ENCODE measurements at places on chromosomes 1 and 21. TPM values are rescaled to one million over a fixed set of nuclear protein-coding genes. Genes with fewer than 3 reads are reported as not detected.

DNA sequence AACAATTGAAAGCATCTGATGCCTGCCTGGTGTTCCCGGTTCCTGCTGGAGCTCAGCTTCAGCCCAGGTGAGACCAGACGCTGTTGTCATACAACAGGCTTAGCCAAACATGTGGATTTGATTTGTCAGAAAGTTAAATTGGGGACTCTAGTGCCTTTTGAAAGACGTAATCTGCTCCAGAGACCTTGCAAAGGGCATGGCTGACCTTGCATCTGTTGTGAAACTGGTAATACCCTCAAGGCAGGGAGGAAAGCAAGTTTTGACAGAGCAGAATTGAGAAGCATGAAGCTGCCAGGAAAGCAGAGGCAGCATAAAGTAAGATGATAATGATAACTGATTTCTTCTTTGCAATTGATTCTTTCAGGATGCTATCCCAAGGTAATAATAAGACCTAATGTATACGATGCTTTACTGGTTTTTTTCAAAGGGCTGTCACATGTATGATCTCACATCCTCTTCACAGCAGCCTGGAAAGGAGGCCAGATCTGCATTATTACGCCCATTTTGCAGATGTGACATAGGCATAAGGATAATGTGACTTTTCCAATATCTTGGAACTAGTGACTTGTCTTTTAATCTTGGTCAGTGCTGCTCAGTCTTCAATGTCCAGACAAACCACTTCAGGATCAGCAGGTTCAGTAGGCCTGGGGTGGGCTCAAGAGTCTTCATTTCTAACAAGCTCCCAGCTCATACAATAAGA lies 24.7 kb upstream of the CNN3 start:
- peaks cover 12% of the 10 kb centered on the region for H3K4me1 ChIP-seq
- H3K27ac ChIP-seq = no peak overlapping the region
- DNase-seq = no peak
- H3K4me3 ChIP-seq = no peak overlapping the region

GRCh38 chr21:44995343-44995941 lies 55.6 kb downstream of the SLX9 start:
- H3K4me1 ChIP-seq = no peaks in the 10 kb centered on the region
- no peaks in the 10 kb centered on the region for H3K27me3 ChIP-seq
- no peaks in the 10 kb centered on the region for H3K36me3 ChIP-seq
- no peak overlapping the region for H3K27ac ChIP-seq
- H3K4me3 ChIP-seq = no peak overlapping the region

Gene OR2L5
- not detected for polyA plus RNA-seq

Gene GUCA2B
- polyA plus RNA-seq = not detected

DNA sequence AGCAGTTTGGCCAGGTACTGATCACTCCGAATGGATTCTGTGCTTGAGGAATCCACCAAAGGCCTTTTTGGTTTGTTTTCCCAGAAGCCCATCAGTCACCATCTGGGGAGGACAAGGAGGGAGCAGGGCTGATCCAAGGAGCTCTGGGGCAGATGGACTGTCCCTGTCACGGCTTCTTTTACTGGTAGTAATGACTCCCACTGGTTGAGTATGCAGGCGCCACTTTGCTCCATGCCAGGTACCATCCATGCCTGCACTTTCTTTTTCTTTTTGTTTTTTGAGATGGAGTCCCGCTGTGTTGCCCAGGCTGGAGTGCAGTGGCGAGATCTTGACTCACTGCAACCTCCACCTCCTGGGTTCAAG lies 101.7 kb downstream of the UBIAD1 start:
- H3K4me1 ChIP-seq = peaks cover 4% of the 10 kb centered on the region
- no peaks in the 10 kb centered on the region for H3K36me3 ChIP-seq
- no peaks in the 10 kb centered on the region for H3K27me3 ChIP-seq
- H3K27ac ChIP-seq = no peak overlapping the region
- no peak for DNase-seq
- H3K4me3 ChIP-seq = no peak overlapping the region

DNA sequence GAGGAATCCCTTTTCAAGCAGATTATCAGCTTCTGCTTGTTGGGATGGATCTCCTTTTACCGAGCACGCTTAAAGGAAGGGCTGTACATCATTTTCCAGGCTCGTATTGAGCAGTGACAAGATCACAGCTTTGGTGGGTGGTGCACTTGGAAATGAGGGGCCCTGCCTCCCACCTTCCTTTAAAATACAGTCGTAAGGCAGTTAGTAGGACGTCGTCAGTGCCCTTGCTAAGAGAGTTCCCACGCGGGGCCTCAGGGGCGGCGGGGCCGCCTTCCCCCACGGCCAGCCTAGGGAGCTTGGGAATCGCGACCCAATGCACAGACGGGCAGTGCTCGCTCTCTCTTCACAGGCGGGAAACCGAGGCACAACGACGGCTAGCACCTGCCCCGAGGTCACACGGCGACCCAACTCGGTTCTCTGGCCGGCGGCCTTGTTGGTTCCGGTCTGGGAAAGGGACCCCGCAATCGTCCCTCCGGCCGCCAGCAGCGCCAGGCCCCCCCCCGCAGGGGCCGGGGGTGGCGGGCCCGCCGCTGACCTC lies 58.6 kb downstream of the H3-3A start:
- H3K4me1 ChIP-seq = peaks cover 40% of the 10 kb centered on the region
- H3K36me3 ChIP-seq = no peaks in the 10 kb centered on the region
- no peak for DNase-seq
- H3K27me3 ChIP-seq = peaks cover 13% of the 10 kb centered on the region

Gene PCP4
- polyA plus RNA-seq = 7.3 TPM

DNA sequence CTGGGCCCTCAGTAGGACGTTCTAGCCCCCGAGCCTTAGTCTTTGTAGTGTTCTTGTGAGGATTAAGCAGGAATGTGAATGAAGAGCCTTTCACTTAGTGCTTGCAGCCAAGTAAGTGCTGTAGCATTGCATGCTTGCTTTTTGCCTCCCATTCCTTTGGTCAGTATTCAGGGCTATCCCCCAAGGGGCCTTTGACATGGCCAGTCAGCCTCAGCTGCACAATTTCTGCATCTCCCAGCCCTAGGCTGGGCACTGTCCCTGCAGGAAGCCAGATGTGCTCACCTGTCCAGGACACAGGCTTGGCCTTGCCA lies 30.5 kb downstream of the SOX13 start:
- no peak overlapping the region for H3K27ac ChIP-seq
- H3K4me3 ChIP-seq = no peak overlapping the region
- no peak for DNase-seq
- no peaks in the 10 kb centered on the region for H3K36me3 ChIP-seq

- H3K4me3 ChIP-seq = no peak overlapping the region
- no peak for DNase-seq
- H3K4me1 ChIP-seq = peaks cover 19% of the 10 kb centered on the region
- no peaks in the 10 kb centered on the region for H3K36me3 ChIP-seq
- no peaks in the 10 kb centered on the region for H3K27me3 ChIP-seq
These were observed 34.6 kb downstream of the GADD45A start for GRCh38 chr1:67719329-67720196.

DNA sequence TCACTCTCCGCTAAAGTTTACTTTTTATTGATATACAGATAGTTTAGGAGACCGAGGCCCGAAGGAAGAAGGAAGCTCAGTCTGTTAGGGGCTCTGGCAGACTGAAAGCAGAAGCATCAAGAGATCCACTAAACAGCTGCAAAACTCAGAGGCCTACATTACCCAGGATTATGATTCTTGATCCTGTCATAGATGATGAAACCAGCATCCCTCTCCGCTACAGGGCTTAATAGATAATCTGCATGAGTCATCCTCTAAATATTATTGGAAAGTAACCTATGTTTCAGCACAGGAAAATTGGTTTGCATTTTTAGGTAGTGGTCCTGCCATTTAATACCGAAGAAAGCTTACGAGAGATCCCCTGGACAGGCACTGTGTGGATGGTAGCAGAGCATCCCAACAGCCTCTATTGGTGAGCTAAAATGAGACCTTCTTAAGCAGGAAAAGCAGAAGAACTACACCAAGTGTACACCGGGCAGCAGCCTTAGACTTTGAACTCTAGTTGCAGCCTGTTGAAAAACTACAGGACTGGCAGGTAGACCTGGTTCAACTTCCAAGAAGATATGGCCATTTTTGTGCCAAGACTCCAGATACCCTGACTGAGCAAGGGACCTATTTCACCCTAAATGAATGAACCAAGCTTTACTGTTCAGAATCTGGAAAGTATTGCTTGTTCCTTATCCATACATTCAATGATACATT lies 6.8 kb downstream of the CASQ2 start:
- H3K27me3 ChIP-seq = no peaks in the 10 kb centered on the region
- no peak for DNase-seq
- H3K27ac ChIP-seq = no peak overlapping the region
- peaks cover 5% of the 10 kb centered on the region for H3K4me1 ChIP-seq
- no peak overlapping the region for H3K4me3 ChIP-seq

GRCh38 chr21:29676395-29676794 lies 263.4 kb downstream of the GRIK1 start:
- H3K27ac ChIP-seq = no peak overlapping the region
- H3K4me1 ChIP-seq = peaks cover 34% of the 10 kb centered on the region
- DNase-seq = peak; percentile 10
- H3K27me3 ChIP-seq = no peaks in the 10 kb centered on the region
- H3K4me3 ChIP-seq = no peak overlapping the region

DNA sequence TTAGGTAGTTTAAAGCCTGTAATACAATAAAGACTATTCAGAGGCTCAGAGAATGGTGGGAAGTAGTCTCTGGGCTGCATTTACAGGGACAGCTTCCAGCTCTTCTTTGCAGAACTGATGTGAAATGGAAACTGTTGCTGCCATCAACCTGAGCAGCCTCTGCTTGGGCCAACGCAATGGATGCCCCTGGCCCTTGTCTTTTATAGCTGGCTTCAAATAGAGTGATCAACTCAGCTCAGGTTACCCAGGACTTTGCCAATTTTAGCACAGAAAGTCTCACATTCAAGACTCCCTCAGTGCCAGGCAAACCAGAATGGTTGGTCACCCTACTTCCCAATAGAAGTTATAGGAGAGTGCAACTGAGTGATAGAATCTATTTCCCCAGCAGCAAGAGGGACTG lies 18.1 kb upstream of the GALNT2 start:
- H3K27ac ChIP-seq = no peak overlapping the region
- no peak overlapping the region for H3K4me3 ChIP-seq
- H3K36me3 ChIP-seq = no peaks in the 10 kb centered on the region
- no peaks in the 10 kb centered on the region for H3K27me3 ChIP-seq

DNA sequence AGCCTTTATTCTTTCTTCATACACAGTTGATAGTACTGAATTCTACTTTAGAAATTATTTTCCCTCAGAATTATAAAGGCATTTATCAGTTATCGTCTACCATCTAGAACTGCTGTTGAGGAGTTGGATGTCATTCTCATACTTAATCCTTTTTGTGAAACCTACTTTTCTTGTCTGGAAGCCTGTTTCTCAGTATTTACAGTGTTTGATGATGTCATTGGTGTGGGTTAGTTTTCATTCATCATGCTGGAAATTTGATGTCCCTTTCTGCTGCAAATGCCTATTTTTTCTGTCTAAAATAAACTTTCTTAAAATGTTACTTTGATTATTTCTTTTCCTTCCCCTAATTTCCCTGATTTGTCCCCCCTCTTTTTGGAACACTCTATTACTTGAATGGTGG lies 22.8 kb upstream of the ZNF281 start:
- no peak overlapping the region for H3K27ac ChIP-seq
- no peak for DNase-seq
- H3K4me1 ChIP-seq = no peaks in the 10 kb centered on the region
- 0 out of 2 replicates have a peak, but pooled peaks cover 13% of the 10 kb centered on the region for H3K36me3 ChIP-seq
- H3K4me3 ChIP-seq = no peak overlapping the region

DNA sequence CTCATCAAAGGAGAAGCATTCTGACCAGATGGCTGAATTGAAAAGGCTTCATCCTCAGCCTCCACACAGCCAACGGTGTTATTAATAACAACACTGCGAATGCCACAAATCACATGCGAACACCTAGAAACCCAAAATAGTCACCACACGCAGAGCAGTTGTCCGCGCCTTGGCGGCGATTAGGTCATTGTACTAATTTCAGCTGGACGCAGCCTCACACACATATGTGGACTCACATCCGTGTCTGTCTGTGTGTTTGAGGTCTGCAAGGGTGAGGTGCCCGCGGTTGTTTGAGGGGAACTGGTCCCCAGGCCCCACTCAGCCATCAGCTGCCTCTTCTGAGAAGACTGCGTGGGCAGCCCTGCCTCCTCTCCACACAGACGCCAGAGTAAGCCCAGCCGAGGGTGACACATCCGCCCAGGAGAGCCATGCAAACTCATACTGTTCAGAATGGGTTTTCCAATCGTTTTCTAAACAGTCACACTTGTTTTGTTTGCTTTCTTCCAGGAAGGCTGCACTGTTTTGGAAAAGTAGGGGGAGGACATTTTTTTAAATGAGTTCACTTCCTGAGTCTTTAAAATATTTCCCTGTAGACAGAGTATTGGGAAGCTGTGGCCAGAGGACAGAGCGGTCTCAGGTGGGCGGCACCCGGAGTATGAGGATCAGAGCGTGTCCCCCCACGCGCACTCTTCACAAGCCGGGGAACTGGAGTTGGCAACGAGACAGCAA lies 53.4 kb downstream of the TOMM20 start:
- no peak overlapping the region for H3K4me3 ChIP-seq
- DNase-seq = no peak
- no peaks in the 10 kb centered on the region for H3K27me3 ChIP-seq
- 0 out of 2 replicates have a peak overlapping the region, but pooled peaks have one; percentile 39 for H3K27ac ChIP-seq
- no peaks in the 10 kb centered on the region for H3K36me3 ChIP-seq

DNA sequence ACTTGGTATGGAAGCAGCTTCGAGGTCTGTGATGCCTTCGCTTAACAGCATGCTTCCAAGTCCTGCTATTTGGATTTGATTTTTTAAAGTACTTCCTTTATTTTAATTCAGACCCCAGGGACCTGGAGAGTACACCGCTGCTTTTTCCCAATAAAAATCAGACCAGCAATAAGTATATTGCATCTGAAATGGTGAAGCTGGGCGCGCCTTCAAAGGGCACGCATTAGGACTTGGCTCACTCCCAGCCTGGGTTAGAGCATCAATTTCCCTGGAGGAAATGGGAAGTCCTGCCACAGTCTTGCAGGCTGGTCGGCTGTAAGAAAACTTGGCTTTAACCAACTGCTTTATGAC lies 325.1 kb downstream of the RRAGC start:
- H3K4me3 ChIP-seq = no peak overlapping the region
- no peaks in the 10 kb centered on the region for H3K4me1 ChIP-seq
- H3K36me3 ChIP-seq = no peaks in the 10 kb centered on the region
- no peaks in the 10 kb centered on the region for H3K27me3 ChIP-seq
- no peak overlapping the region for H3K27ac ChIP-seq

Gene FAM43B
- 0.66 TPM for polyA plus RNA-seq

DNA sequence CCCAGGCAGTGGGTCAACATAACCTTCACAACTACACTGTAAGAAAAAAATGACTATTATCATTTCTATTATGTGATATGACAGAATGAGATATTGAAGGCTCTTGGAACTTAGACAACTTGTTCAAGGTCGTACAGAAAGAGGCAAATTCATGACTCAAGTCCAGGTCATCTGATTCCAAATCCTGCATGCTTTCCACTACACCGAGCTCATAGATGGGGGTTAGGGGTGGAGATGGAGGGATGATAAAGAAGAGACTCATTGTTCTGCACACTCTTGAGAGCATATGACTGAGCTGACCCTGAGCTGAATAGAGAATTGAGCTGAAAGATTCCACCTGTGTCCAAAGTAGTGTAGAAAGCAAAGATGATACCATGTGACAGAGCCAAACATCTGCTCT lies 2.8 kb downstream of the FCRL6 start:
- H3K36me3 ChIP-seq = no peaks in the 10 kb centered on the region
- no peak overlapping the region for H3K27ac ChIP-seq
- no peak overlapping the region for H3K4me3 ChIP-seq
- H3K27me3 ChIP-seq = no peaks in the 10 kb centered on the region
- no peaks in the 10 kb centered on the region for H3K4me1 ChIP-seq

Measured in GM23338 (cell line).